ENCODE measurements at places on chromosomes 12 and 14.
A peak's percentile ranks its signal among the peaks of the same experiment; 100 is the strongest.

DNA sequence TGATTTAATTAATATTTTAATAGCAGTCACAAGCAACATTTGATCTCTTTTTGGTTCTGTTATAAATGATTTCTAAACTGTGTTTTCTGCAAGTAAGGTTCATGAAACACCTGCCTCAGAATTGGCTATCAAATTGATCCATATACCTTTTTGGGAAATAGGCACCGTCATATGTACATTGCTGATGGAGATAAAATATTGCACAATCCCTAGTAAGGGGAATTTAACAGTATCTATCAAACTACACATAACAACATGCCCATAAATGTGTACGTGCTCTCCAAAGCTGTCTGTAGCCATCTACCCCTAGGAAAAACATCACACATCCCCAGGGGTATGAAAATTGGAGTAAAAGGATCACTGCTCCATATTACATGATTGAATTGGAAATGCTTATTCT is 167.3 kb upstream of the CPNE8 start:
- no peak for DNase-seq

- no peak for DNase-seq
Measured at GRCh38 chr12:4151362-4152121, 122.0 kb upstream of the CCND2 start.

GRCh38 chr12:57620245-57620935 is 9.2 kb downstream of the ARHGEF25 start:
- no peak for DNase-seq

DNA sequence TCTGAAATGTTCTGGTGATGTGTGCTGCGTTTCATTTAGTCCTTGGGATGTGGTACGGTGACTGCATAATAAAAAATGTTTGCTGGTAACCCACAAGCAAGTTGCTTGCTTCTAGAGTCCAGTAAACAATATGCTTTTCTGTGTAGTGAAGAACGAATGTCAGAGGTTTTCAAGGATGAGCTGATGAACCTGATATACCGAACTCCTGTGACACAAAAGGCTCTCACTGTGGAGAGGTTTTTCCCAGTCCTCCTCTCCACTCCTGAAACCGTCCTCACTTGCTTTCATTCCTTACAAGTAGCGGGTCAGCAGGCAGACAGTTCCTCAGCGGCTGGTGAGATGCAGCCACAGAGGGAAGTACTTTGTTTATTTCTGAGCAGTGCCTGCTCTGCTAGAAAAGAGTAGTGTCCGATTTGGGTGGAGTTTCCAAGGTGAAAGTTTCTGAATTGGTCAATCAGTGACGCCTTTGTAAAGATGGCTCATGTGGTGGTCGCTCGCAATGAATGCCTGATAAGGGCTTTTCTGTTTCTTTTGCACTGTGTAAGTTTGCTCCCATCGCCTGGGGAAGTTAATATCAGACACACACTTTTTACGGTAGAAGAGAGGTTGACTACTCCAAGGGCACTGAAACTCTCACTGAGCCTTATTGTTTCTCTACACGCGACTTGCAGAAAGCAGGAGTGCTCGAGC is 3.0 kb downstream of the ETV6 start:
- no peak for DNase-seq

- no peak for DNase-seq
Measured at GRCh38 chr12:10211101-10211939, 1.4 kb upstream of the GABARAPL1 start.

GRCh38 chr12:113332688-113333417 is 2.1 kb downstream of the SLC8B1 start:
- DNase-seq: no peak

GRCh38 chr12:76274420-76275083 is 73.7 kb downstream of the BBS10 start:
- no peak for DNase-seq

- no peak for DNase-seq
Measured at GRCh38 chr12:91111366-91112325, at the start of gene LUM. Gene LUM, minus strand, starts transcription at chr12:91111494. Its CDS starts 2,515 bp downstream, at chr12:91108979.

- no peak for DNase-seq
Measured at GRCh38 chr14:72614365-72614764, 279.5 kb downstream of the DPF3 start.

DNA sequence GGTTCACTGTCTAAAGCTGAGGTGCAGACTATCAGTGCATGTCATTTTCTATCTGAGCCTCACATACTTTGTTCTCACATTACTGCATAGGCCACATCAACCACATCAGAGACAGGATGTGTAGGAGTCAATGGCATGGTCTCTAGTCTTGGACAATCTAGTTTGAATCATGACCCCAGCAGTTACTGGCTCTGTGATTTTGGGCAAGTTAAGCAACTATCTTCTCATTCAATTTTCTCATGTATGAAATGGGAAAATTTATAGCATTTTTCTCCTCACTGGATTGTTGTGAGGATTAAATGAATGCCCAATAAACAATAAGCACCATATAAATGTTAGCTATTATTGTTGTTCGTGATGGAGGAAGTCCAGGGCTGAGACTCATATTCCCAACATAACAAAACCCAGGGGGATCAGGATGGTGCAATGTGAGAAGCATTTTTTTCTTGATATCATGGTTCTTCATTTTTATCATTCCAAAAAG is 432.6 kb downstream of the LRIG3 start:
- DNase-seq: no peak

DNA sequence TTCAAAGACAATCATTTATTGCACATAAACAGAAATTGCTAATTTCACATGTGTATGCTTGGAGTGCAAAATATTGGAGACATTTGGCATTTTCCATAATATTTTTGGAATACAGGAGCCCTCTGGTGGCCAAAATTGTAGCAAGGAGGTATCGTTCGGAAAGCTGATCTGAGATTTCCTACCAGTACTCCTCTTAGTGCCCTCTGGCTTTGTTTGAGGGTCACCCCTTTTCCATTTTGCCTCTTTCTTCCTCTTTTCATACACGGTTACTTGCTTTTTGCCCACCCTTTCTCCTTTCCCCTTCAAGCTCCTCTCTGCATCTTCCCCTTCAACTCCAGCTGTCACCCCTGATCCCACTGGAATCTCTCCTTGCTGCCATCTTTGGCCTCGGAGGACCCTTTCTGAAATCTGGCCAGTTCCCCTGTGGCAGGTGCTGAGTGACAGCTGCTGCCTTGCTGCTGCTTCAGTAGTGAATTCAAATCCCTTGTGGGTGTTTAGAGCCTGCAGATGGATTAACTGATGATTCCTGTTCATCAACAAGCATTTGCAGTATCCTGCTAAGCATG is 164.6 kb upstream of the PARP11 start:
- DNase-seq: peak; percentile 45

GRCh38 chr14:22563987-22564386 is 25.0 kb downstream of the DAD1 start:
- DNase-seq: no peak

- no peak for DNase-seq
Measured at GRCh38 chr14:44453433-44454171, 53.5 kb downstream of the FSCB start.

DNA sequence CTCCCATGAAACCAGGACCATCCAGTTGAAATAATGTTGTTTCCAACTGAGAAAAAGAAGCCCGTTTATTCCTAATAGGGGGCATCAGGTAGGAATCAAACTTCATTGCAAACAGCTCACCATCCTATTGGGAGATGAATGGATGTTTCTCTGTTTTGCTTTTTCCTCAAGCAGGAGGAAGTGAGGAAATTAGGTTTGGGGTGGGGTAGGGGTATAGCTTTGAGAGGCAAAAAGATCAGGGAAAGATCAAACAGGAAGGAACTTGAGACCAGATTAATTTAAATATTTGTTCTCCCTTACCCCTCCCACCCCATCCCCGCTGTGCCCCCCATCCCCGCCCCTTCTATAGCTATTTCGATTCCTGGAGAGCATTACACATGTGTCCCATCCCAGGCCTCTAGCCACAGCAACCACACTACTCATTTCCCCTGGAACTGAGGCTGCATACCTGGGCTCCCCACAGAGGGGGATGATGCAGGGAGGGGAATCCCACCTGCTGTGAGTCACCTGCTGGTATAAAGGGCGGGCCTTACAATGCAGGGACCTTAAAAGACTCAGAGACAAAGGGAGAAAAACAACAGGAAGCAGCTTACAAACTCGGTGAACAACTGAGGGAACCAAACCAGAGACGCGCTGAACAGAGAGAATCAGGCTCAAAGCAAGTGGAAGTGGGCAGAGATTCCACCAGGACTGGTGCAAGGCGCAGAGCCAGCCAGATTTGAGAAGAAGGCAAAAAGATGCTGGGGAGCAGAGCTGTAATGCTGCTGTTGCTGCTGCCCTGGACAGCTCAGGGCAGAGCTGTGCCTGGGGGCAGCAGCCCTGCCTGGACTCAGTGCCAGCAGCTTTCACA is at the start of gene IL23A:
TSS of gene IL23A (plus strand) at position 577 of the 850 bp plus-strand sequence. CDS start at position 738, 161 bp downstream.
- DNase-seq: no peak

DNA sequence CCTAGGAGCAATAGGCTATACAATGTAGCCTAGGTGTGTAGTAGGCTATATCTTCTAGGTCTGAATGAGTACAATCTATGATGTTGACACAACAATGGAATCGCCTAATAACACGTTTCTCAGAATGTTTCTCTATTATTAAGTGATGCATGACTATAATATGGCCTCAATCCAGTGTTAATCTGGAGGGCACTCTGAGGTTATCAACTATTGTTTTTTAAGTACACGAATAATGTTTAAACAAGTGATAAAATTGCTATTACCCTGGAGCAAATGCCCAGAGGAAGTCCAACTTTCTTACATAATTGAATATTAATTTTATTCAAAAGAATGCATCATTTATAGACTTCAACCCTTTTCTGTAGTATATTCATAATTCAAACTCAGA is 16.4 kb upstream of the CNIH1 start:
- no peak for DNase-seq

GRCh38 chr12:75754698-75755097 is 243.3 kb upstream of the KRR1 start:
- no peak for DNase-seq

DNA sequence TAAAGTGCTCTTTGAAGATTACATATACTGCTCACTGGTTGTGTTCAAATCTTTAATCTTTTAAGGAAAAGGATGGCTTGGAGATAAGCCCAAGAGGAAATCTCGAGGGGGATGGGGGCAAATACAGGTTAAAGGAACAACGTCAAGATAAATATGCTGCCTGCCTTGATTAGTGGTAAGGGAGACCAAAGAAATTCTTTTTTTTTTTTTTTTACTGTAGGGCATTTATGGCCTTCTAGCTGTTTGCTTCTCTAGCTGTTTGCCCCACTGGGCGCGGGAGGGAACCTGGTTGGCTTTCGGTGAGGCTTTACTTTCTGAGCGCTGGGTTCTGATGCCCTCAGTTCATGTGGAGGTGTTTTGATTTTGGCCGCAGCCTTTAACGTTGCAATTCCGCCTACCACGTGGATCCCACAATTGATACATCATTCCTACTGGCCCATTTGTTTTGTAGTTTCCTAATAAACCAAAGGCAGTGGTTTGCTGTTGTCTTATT is 5.7 kb downstream of the CCND2 start:
- DNase-seq: no peak

GRCh38 chr12:3257411-3257810 is 180.2 kb downstream of the TSPAN9 start:
- no peak for DNase-seq

DNA sequence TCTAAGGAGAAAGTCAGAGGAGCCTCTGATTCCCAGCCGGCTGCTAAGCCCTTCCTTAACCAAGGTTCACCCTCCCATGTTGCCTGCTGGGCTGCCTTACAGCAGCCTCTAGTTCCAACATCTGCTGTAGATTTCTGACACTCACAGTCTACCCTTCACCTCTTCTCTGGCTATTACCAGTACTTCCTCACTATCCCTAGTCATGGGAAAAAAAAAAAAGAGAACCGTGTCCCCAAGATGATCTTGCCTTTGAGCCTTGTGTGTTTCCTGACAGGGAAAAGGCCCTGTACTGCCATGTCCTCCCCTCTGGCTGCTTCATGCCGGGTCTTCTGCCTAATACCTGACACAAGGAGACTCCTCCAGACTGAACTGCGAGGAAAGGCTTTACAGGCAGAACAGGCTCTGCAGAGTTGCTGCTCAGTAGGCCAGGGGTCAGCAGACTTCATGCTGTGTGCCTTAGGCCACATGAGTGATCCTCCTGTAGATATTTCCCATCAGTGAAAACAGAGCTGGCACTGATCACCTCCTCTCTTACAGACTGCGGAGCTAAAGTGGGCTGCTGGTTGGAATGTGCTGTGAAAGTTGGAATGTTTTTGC is 46.8 kb downstream of the PRKCH start:
- DNase-seq: no peak

GRCh38 chr14:102085948-102086708 is 716 bp downstream of the HSP90AA1 start:
- DNase-seq: no peak

- no peak for DNase-seq
Measured at GRCh38 chr14:65565948-65566347, 153.4 kb downstream of the FUT8 start.

DNA sequence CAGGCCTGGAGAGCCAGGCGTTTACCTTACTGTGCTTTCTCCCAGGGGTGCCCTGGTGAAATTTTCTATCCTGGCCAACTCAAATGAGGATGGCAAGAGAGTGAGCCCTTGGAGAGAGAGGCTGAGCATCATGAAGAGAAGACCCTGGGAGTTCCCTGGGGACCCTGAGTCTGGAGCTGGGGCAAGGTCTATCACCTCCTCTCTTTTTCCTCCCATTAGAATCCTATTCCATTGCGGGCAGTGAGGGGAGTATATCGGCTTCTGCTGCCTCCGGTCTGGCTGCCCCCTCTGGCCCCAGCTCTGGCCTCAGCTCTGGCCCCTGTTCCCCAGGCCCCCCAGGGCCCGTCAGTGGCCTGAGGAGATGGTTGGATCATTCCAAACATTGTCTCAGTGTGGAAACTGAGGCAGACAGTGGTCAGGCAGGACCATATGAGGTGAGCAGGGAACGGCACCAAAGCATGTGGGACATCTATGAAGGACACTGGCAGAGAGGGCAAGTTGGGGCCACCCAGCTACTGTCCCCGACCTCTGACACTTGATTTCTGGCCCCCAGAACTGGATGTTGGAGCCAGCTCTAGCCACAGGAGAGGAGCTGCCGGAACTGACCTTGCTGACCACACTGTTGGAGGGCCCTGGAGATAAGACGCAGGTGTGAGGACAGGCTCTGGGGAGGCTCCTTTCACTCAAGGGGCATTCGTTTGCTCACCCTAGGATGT is 1.6 kb downstream of the ARHGEF25 start:
- no peak for DNase-seq

DNA sequence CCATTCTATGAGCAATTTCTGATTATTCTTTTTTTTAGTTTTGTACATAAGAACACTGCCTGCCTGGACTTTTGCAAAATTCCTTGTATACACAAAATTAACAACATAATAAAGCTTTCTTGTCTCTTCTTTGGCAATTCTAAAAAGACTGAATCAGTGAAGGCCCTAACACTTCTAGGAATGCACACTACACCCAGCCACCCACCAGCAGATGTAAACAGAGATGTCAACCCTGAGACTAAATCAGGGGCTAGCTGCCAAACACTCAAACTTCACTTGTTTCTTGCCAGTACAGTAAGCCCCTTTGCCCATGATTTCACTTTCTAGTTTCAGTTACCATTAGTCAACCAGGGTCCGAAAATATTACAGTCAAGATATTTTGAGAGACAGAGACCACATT is 15.5 kb downstream of the DCAF5 start:
- no peak for DNase-seq

GRCh38 chr12:16530268-16530850 is 75.6 kb downstream of the LMO3 start:
- no peak for DNase-seq
